ENCODE measurements at places on chromosomes 16 and 17. TPM values are rescaled to one million over a fixed set of nuclear protein-coding genes. Genes with fewer than 3 reads are reported as not detected.

Gene KRTAP4-11
- not detected for total RNA-seq

Gene DHRS7C
- total RNA-seq, result 189 TPM

Gene CHST4
- total RNA-seq, result not detected

DNA sequence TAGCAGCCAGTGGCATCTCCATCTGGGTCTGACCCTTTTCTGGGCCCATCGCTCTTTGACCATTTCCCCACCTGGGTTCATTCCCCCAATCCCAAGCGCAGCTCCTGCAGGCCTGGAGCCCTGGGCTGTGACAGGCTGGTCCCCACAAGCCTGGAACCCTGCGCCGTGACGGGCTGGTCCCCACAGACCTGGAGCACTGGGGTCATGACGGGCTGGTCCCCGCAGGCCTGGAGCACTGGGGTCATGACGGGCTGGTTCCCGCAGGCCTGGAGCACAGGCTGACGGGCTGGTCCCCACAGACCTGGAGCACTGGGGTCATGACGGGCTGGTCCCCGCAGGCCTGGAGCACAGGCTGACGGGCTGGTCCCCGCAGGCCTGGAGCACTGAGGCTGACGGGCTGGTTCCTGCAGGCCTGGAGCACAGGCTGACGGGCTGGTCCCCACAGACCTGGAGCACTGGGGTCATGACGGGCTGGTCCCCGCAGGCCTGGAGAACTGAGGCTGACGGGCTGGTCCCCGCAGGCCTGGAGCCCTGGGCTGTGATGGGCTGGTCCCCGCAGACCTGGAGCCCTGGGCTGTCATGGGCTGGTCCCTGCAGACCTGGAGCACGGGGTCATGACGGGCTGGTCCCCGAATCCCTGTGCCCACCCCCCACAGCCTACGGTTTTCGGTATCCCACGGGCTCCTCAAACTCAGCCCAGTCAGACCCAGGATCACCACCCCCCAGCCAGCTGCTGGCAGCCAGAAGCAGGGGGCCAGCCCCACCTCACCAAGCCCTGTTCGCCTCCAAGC, 16.6 kb downstream of the TMC6 start:
- peak; percentile 63 for DNase-seq

- DNase-seq, result no peak
Measured at GRCh38 chr17:19464031-19465026, 53.3 kb downstream of the RNF112 start.

GRCh38 chr17:51647826-51648225, 387.5 kb downstream of the UTP18 start:
- no peak for DNase-seq

- DNase-seq, result no peak
Measured at GRCh38 chr17:28705728-28706334, 5.9 kb downstream of the PROCA1 start.

- DNase-seq, result no peak
Measured at GRCh38 chr17:58605986-58606385, 85.9 kb downstream of the TEX14 start.

- no peak for DNase-seq
Measured at GRCh38 chr17:6589266-6589946, 33.1 kb upstream of the PITPNM3 start.

GRCh38 chr17:47221154-47221553, 12.0 kb downstream of the MYL4 start:
- DNase-seq, result no peak

DNA sequence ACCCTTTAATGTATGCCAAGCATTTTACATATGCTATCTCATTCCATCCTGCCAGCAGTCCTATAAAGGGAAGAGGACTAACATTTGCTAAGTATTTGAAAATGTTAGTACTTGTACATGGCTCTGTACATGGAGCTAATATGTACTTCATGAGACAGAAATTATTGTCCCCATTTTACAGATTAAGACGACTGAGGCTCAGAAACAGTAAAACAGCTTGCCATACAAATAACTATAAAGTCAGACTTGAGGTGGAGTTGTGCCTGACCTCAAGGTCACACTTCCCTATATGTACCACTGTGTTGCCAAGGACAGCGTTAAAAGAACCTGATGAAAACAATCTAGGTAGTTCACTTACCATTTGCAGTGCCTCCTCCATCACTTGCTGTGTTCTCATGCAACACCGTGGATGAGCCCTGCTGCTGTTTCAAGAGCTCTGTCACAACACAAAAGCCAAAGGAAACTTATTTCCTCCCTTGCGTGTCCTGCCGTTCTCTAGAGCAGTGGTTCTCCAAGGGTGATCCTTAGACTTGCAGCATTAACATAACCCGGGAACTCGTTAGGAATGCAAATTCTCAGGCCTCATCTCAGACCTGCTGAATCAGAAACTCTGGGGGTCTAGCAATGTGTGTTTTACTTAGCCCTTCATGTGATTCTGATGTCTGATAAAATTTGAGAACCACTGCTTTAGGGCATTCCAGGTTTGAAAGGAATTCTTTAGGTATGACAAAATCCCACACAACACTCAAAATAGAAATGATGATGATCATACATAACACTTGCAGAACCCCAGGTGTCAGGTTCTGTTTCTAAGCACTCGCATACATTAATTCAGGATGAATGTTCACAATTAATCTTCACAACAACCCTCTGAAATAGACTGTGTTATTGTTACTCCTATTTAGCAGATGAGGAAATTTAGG, 51.2 kb upstream of the MTMR4 start:
- DNase-seq, result no peak

DNA sequence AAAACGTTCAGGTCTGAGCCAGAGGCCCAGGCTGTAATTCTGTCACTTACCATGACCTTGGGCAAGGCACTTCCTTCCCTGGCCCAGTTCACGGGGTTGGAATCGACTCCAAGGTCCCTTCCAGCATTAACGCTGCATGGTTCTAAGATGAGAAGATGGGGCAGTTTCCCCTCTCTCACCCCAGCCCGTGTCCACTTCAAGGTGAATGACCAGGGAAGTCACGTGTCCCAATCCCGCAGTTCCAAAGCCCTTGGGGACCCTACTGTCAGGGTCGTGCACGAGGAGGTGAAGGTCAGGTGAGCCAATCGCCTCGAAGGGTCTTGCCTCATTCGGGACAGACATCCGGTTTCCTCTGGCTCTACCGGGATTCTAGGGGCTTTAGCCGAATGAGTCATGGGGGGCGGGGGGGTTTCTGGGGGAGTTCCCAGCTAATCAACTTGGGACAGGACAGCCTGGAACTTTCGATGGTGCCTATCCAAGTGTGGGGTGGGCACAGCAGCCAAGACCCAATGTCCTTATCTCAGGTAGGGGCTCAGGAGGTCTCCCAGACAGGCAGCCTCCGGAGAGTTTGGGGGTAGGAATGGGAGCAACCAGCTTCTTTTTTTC, 762 bp upstream of the CSF3 start:
- DNase-seq, result peak; percentile 62

DNA sequence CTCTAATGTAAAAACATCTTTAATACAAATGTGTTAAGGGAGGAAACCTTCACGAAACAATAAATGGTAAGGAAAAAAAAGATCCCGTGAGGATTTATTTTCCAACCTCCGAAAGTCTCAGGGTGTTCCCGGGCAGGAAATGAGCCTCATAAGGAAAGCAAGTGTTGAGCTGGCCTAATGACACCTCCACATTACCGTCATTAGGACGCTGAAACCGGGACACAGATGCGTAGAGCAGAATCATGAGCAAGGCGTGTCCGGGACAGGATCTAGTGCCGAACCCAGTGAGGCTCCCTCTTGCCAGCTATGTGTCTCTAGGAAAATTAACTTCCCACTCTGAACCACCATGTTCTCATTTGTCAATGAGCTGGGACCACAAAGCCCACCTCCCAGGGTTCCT, 22.7 kb upstream of the CYTH1 start:
- DNase-seq, result no peak

DNA sequence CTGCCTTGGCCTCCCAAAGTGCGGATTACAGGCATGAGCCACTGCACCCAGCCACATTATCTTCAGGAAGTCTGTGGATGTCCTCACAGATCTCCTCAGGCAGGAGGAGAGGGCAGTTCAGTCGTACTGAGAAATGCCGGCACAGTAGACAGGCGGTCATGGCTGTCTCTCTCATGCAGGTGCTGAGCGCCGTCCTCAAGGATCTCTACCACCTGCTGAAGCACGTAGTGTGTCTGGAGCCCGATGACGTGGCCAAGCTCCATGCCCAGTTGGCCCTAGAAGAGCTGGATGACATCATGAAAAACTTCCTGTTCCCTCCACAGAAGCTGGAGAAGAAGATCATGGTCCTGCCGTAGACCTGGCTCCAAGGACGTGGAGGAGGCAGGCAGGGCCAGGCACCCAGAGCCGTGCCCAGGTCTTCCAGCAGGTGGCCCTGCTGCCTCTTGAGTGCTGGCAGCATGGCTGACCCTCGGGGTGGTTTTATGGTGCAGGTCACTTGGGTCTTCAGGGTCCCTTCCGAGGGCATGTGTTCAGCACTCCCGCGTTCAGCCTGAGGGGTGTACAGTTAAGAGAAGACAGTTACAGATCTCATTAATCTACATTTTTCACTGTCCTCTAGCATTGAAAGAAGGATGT, 22.0 kb upstream of the HAS3 start:
- DNase-seq, result no peak

GRCh38 chr17:79691931-79692330, 38.8 kb upstream of the ENPP7 start:
- DNase-seq, result peak; percentile 80

Data from right cardiac atrium (tissue), 5 donors.